Epithelial cell of alveolus of lung (primary cell): ENCODE measurements at places on chromosomes 6 and 20. TPM values are rescaled to one million over a fixed set of nuclear protein-coding genes. Genes with fewer than 3 reads are reported as not detected.

ANGPT4 gene
- not detected in 2 replicates for total RNA-seq

ADGRF4 gene
- total RNA-seq, result 0.91 TPM in 1 of 2 replicates, not detected in the other

FAM217A gene
- not detected in 2 replicates for total RNA-seq

MYLIP gene
- total RNA-seq, result 2.3 and 5.3 TPM in 2 replicates

C20orf202 gene
- not detected in 2 replicates for total RNA-seq

NCOA6 gene
- total RNA-seq, result 7.0 and 17.9 TPM in 2 replicates

EYA2 gene
- 0.24 and 1.2 TPM in 2 replicates for total RNA-seq

IMPG1 gene
- total RNA-seq, result 0.26 TPM in 1 of 2 replicates, not detected in the other

GCNT2 gene
- total RNA-seq, result 0.08 and 1.0 TPM in 2 replicates
